ENCODE measurements at places on chromosomes 16 and 17. TPM values are rescaled to one million over a fixed set of nuclear protein-coding genes. Genes with fewer than 3 reads are reported as not detected.
A peak's percentile ranks its signal among the peaks of the same experiment; 100 is the strongest.

GRCh38 chr16:74874912-74875546 is 100.4 kb upstream of the FA2H start:
- DNase-seq = no peak

DNA sequence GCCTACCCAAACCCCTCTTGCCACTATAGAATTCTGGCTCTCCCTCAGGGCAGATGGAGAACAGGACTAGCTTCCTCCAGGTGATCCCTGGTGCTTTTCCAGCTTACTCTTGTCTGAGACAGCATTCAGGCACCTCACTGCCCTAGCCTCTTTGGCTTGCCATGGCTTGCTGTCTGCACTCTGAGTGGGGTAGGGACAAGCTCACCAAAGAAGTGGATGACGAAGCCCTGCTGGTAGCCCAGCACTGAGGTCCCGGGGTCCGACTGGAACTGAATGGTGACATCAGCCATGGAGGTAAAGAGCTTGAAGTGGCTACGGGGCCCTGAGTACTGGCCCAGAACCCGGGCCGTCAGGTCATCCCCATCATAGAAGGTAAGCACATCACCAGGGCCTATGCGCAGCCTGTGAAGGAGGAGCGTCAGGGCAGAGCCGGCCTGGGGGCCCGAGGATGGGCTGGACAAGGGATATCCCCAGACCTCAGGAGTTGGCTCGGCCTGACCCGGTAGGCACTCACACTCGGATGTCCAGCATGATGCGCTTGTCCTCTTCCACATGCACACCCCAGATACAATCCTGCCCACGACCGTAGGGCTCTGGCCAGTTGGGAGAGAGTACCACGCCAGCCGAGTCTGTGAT is 7.6 kb upstream of the PHF12 start:
- DNase-seq = no peak

DNA sequence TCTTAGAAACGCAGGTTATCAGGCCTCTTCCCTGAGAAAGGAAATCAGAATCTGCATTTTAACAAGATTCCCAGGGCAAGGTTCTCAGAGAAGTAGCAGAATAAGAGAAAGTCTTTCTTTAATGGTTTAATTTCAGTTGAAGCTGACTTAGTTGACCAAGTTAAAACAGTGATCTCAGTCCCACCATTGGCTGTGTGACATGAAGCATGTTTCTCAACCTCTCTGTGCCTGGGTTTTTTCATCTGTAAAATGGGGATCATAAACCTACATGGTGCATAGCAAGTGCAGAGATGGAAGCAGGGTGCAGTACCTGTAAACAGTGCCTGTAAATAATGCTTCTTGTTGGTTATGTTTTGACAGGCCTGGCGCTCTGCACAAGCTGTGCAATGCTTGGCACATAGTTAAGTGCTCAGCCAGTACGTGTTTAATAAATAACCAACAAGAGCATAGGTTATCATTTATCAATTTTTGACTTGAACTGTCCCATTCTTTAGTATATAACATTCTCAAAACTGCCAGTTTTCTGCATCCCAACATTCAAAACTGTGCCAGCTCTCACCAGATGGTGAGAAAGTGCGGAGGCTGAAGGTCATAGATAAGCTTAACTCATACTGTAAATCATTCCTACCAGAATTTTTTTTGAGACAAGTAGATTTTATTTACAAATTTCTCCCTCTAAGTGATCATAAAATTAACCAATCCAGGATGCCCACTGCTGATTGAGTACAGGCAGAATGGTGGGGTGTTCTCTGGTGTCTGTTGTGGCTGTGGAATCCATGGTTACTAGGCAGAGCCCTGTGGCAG is 6.9 kb downstream of the C17orf67 start:
- peak; percentile 67 for DNase-seq

DNA sequence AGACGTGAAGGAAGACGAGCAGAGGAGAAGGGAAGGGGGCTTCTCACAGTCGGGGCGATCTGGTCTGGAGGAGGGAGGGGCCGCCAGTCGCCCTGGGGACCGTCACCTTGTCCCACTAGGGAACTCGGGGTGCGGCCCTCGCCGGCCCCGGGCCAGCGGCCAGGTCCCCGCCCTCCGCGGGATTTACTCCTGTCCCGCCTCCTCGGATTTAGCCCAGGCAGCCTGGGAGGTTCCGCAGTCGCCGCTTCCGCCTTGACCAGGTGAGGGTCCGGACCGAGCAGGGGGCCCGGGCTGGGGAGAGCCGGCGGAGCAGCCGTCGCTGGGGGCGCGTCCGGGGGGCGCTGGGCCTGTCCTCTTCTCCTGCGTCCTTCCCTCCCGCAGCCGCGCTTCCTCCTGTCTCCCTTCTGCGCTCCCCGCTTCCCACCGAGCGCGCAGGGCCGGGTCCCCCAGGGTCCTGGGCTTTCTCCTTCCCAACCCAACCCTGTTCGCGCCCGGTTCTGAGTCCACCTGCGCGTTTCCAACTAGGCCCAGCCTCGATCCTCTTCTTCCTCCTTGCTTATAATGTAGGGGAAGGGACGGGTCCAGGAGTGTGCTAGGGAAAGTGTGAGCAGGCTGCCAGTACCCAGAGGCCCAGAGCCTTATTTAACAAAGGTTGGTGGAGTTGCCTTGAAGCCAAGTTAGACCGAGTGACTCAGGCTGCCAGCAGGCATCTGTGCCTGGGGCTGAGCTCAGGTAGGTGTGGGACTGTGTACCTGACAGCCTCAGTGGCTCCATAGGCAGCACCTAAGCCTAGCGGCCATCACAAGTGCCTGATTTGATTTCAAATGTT is at the start of gene TNK1:
Gene TNK1, plus strand, starts transcription at position 235 of the 829 bp plus-strand sequence. CDS start 1,838 bp downstream, outside the sequence.
- peak; percentile 81 for DNase-seq

GRCh38 chr16:1152651-1153259 is at the start of gene CACNA1H:
CACNA1H (plus strand) TSS chr16:1153106; CDS start chr16:1153738, 632 bp downstream.
- no peak for DNase-seq

GRCh38 chr17:5975661-5976060 is 94.5 kb upstream of the WSCD1 start:
- DNase-seq = no peak

DNA sequence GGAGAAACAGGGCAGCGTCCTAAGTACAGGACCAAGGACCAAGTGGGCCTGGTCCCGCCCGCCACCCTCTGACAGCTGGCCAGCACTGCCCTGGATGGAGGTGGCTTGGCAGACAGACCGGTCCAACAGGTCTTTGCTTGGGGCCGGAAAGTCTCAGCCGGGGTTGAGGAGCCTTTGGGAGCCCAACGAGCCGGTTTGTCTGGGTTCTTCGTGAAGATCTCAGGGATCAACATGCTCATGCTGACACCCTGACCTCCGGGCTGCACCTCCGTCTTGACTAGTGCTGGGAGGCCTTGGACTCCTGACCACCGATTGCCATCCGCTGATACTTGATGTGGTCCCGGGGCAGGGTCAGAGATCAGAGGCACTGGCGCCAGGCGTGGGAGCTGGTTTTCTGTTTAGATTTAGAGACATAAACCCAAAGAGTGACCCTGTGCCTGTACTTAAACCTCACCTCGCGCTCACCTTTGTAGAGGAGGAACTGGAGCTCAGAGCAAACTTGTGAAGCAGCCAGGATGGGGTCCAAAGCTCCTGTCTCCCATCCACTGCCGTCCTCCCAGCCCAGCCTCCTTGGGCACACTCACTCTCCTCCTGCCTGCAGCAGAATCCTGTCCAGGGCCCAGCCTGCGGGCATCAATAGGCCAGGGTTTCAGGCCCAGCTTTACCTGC is 92.1 kb upstream of the GSE1 start:
- DNase-seq = peak; percentile 61

DNA sequence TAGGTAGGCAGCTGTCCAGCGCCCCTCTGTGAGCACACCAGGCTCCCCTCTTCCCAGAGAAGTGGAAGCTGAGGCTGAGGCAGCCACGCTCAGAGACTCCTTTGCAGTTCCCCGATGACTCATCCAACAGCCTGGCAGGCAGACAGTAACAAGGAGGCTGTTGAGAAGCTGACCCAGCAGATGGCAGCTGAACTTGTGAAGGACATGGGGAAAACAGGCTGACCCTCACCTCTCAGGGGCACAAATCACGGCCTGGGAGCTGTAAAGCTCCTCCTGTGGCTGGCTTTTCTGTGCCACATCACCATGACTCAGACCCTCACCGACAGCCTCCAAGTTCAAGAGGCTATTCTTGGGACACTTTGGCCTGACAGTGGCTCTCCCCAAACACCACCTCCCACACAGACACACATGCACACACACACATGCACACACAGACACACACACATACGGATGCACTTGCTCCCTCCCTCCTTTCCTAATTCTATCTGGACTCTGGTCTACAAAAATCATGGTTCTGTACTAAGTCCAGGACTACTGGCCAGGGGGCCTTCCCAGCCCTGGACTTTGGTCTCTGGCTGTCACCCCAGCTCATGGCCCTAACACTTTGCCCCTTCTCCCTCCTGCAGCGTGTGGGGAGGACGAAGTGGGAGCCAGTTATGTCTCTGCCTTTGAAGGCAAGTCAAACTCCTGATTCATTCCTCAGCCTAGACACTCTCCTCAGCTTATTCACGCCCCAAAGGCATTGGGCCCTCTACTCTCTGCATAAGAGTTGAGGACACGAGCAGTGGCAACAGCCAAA is 23.2 kb downstream of the MAP3K14 start:
- peak; percentile 84 for DNase-seq

- DNase-seq = no peak
Observed at GRCh38 chr17:82061047-82061925, 4.3 kb downstream of the DUS1L start.

DNA sequence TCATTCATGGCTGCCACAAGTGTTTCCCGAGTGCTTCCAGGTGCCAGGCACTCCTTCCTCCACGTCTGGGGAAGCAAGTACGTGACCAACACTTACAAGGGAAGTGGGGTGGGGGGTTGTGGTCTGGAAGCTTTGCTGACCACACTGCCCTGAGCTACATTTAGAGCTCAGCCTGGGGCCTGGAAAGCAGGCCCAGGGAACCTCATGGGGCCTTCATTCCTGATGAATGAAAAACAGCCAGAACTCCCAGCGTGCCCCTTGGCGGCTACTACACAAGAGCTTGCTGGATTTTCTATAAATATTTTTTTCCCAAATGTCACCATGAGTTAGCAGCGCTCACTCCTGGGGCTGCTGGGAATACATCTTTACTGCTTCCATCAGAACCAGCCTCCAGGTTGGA is 73.3 kb downstream of the ABCC12 start:
- no peak for DNase-seq

DNA sequence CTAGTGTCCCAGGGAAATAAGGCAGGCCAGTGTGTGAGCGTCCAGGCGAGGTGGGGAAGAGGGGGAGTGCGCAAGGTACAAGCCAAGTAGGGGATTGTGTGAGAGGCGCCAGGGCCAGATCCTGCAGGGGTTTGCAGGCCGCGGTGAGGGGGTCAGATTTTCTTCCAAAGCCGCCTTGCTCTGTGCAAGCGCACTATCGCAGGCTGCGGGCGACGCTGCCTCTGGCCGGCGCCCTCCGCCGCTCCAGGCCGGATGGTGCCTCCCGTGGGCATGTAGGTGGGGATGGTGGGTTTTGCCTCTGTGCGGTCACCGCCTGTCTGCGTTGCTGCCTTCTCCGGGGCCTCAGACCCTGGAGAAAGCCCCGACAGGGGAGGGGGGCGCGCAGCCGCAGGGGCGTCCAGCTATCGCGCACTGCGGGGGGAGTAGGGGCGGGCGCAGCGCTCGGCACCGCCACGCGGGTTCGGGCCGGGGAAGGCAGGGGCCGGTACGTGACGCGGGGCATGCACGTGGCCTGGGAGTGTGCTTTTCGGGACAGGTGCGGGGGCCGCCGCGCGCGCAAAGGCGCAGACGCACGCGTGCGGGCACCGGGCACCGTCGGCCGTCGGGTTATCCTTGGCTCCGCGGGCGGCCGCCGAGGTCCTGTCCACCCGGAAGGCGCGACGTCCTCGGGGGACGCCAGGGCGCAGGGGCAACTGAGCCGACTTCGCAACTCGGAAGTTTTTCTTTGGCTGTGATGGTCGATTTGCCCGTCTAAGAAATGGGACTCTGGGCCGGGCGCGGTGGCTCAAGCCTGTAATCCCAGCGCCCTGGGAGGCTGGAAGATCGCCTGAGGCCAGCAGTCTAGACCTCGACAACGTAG is 1.1 kb upstream of the HAPSTR1 start:
- peak; percentile 60 for DNase-seq

DNA sequence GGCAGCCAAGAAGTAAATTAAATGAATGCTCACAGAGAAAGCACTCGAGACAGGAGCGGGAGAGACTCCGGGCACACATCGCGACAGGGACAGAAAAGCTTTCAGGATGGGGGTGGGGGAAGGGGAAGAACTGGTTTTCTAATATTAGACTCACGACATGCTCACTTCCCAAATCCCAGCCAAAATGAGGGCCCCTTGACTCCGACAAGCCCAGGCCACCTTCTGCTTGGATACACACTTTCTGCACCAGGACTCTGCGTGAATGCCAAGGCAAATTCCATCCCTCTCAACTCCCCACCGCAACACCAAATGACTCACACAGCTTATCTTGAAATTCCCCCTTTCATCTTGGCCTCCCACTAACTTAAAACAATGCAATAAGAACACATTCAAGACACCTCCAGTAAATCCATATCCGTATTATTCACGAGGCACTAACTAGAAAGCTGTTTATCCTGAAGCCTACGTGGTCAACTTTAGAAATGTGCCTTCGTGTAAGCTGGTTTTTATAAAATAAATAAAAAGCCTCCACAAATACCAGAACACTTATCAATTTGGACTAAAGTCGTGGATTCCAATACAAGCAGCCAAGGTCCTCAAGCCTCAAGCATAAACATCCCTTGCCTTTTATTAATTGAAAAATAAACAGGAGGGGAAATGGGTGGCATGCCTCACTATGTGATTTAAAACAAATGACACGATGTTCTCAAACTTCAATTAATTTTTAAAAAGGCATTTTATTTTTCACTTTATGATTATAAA is 46.1 kb downstream of the NXN start:
- DNase-seq = no peak

GRCh38 chr17:57091186-57091618 is 6.2 kb downstream of the AKAP1 start:
- DNase-seq = peak; percentile 87

DNA sequence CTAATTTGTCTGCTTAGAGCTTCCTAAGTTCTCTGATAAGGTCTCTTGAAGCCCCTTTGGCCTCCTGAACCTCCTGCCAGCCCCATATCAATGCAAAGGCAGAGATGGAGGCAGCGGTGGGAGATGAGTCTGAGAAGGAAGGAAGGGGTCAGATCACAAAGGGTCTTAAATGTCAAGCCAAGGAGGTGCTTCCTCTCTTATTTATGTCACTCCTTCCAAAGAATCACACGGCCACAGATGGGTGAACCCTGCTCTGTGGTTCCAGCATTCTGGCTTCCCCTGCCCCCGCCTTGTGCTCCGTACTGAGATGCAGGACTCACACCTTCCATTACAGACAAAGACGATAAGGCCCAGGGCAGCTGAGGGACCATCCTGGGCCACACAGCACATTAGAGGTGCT is 96.3 kb downstream of the GSG1L start:
- no peak for DNase-seq

GRCh38 chr16:9199311-9199710 is 107.9 kb downstream of the HAPSTR1 start:
- no peak for DNase-seq

The SLC5A11 gene
- 1.6 TPM for total RNA-seq

The RNU2-1 gene
- total RNA-seq = not detected

The CDK5R1 gene
- 0.42 TPM for total RNA-seq

The DOK4 gene
- 38.8 TPM for total RNA-seq

The USP43 gene
- 8.0 TPM for total RNA-seq

The KLHL36 gene
- 22.9 TPM for total RNA-seq

The AANAT gene
- total RNA-seq = not detected

The KCNH4 gene
- total RNA-seq = not detected

The FKBP10 gene
- total RNA-seq = 3.8 TPM

The SLFN5 gene
- 4.9 TPM for total RNA-seq

All from right lobe of liver (tissue), 6 donors.